IMR-90 (cell line): ENCODE measurements at places on chromosomes 7 and 10. TPM values are rescaled to one million over a fixed set of nuclear protein-coding genes. Genes with fewer than 3 reads are reported as not detected.

- no peak for DNase-seq
- no peak overlapping the region for H3K4me3 ChIP-seq
- H3K27ac ChIP-seq = no peak overlapping the region
- no peaks in the 10 kb centered on the region; the same call in 1 of the 2 replicates for H3K4me1 ChIP-seq
- peaks cover 16% of the 10 kb centered on the region for H3K36me3 ChIP-seq
- no peaks in the 10 kb centered on the region for H3K27me3 ChIP-seq
Measured at GRCh38 chr7:129903935-129904334, 48.8 kb downstream of the UBE2H start.

DNA sequence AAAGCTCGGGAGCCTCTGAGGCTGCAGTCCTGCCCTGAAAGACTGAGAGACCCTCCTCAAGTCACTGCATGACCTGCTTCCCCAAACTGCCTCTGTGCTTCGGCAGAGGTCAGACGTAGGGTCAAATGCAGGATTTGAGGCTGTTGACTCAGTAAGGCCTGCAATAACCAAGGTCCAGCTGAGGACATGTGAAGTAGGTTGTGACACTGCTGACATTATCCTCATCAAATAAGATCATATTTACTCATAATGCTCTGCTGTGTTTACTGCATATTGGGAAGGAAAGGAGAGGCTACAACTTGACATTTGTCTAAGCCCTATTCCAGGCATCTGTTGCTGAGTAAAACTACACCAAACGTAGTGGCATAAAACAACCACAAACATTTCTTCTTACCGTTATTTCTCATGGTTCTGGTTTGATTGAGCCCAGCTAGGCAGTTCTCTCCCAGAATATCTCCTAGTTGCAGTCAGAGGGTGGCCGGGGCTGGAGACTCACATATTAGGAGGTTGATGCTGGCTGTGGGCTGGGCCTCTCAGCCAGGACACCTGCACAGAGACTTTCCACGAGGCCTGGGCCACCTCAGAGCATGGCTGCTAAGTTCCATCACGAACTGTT, 122.1 kb upstream of the STK17A start:
- peaks cover 15% of the 10 kb centered on the region for H3K27me3 ChIP-seq
- H3K4me1 ChIP-seq = no peaks in the 10 kb centered on the region
- no peak for DNase-seq
- no peak overlapping the region for H3K4me3 ChIP-seq
- no peak overlapping the region for H3K27ac ChIP-seq
- no peaks in the 10 kb centered on the region for H3K36me3 ChIP-seq

DNA sequence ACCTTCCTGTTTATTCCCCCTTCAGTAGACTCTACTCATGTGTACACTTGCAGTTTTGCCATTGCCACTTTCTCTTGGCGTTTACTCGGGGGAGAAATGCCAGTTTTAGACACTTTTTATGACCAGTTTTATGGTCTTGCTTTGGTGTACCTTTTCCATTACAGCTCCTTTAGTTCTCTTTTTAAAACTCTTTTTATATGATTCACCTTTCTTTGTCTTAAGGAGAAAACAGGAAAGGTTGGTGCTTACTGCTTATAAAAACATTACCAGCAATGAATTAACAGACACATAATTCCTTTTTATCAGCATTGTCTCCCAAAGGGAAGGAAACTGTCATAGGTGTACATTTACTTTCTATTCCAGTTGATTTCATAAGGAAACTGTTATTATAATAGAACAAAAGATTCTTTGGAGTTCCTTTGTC, 11.9 kb downstream of the TSPAN13 start:
- H3K27ac ChIP-seq = no peak overlapping the region
- H3K4me3 ChIP-seq = no peak overlapping the region
- DNase-seq = no peak
- no peaks in the 10 kb centered on the region for H3K27me3 ChIP-seq
- no peaks in the 10 kb centered on the region for H3K4me1 ChIP-seq
- H3K36me3 ChIP-seq = no peaks in the 10 kb centered on the region

LEP gene
- not detected in 2 replicates for total RNA-seq

TNRC18 gene
- 4.7 and 5.3 TPM in 2 replicates for total RNA-seq

DNA sequence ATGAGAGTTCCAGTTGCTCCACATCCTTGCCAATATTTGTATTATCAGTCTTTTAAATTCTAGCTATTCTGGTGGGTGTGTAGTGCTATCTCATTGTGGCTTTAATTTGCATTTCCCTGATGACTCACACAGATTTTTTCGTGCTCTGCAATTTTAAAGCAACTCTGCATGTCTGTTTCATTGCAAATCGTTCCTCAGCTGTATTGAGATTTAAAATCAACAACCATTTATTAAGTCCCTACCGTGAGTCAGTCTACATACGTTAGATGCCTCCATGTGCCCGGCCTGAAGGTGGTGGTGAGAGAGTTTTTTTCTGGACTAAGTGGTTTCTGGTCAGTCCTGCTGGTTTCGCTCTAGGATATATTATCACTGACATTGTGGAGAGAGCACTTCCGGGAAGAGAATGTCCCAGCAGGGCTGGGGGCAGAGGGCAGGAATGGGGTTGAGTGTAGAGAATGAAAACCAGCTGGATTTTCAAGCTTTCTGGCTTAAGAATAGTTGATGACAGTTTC, 8.4 kb upstream of the HYCC1 start:
- H3K27ac ChIP-seq = peak overlapping the region; percentile 47; the same call in 1 of the 2 replicates
- H3K27me3 ChIP-seq = no peaks in the 10 kb centered on the region
- DNase-seq = peak; percentile 95
- no peak overlapping the region for H3K4me3 ChIP-seq

DNA sequence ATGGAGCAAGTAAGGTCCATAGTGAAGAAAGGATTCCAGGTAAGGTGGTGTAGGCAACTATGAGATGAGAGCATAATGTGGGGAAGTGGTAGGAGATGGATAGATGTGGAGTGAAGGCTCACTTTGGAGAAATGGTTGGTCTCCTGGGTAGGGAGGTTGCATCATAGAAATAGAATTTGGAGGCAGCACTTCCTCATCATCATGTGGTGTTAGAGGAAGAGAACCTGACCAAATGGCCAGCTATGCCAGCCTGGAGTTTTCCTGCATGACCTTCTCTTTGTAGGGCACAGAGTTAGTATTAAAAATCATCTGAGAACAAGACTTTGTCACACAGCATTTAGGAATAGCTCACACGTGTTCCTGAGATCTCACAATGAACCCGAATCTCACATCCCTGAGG, 126.7 kb upstream of the CXCL12 start:
- peaks cover 18% of the 10 kb centered on the region for H3K27me3 ChIP-seq
- H3K4me1 ChIP-seq = no peaks in the 10 kb centered on the region
- no peak overlapping the region for H3K4me3 ChIP-seq
- no peaks in the 10 kb centered on the region for H3K36me3 ChIP-seq
- DNase-seq = no peak

FAM25G gene
- not detected in 2 replicates for total RNA-seq

GRM3 gene
- not detected in 2 replicates for total RNA-seq

DNA sequence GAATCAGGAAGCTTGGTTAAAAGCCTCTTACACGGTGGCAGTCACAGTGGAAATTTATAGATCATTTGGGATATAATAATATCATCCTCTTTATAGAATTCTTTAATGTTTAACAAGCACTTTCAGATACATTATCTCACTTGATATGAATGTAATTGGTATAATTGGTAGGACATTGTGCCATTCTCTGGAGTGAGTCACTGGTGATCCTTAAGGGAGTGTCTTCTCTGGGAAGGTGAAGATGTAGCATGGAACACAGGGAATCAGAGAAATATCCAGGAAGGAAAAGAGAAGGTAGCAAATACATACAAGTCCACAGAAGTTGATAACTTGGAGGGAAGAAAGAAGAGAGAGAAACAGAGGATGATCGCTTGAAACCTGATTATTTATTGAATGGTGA, 9.8 kb downstream of the PTPRZ1 start:
- no peak for DNase-seq
- H3K27ac ChIP-seq = no peak overlapping the region
- H3K4me1 ChIP-seq = no peaks in the 10 kb centered on the region

DNA sequence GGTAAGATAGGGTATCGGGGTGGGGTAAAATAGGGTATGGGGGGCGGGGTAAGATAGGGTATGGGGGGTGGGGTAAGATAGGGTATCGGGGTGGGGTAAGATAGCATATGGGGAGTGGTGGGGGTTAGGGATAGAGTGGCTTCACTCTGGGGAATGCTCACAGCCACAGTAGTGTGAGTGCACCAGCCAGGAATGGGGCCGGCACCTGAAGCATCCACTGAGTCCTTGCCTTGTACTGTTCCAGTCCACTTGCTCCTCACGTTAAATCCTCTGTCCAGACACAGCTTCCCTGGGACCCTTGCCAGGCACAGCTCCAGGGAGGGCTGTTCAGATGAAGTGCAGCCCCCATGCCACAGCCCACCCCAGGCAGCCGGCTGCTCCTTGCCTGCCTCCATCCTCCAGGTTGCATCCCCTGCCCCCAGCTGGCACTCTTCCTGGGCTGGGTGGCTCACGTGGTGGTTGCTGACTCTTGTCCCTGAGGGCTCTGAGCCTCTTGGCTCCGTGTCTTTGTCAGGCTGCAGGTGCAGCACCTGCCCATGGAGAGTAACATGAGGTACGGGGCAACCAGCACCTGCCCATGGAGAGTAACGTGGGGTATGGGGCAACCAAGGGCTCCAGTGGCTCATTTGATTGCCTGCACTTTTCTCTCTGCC, 268.4 kb downstream of the TCERG1L start:
- H3K4me3 ChIP-seq = no peak overlapping the region
- H3K4me1 ChIP-seq = no peaks in the 10 kb centered on the region
- H3K27me3 ChIP-seq = no peaks in the 10 kb centered on the region
- H3K27ac ChIP-seq = no peak overlapping the region

DNA sequence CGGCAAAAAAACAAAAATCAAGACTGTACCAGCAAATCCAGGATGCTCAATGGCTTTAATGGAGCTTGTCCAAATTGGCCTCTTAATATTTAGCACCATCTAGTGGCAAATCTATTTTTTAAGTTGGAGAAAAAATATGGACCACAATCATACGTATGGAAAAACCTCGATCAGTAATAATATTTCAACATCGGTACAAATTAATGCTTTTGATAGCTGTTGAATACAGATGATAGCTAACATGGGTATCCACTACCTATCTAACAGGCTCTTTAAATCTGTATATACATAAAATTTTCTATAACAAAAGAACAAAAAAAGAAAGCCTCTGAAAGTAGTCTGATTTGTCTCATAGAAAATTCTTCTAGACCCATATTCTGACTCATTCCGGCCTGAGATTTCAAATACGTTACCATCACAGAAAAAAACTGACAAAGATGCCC, 29.2 kb downstream of the COA1 start:
- no peak overlapping the region for H3K4me3 ChIP-seq
- no peaks in the 10 kb centered on the region for H3K27me3 ChIP-seq
- no peak overlapping the region for H3K27ac ChIP-seq
- DNase-seq = peak; percentile 82
- peaks cover 9% of the 10 kb centered on the region for H3K4me1 ChIP-seq
- no peaks in the 10 kb centered on the region for H3K36me3 ChIP-seq

COL1A2 gene
- 1,211 and 1,351 TPM in 2 replicates for total RNA-seq

DNA sequence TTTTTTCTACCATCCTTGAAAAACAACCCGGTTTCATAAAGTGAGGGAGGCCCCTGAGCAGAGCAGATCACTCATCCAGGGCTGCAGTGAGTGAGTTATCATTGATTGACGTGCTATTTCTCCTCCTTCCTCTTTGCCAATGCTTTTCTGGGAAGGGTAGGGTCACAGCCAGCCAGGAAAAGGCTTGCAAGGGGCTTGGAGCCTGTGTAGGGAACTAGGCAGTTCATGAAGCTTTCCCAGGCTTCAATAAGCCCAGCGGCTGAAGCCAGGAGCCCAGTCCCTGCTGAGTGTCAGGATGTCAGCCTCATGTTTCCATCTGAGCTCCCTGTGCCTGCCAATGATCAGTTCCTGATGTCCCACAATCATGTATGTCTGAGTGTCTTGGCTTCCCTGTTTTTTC, 584.7 kb downstream of the GALNT17 start:
- no peaks in the 10 kb centered on the region for H3K36me3 ChIP-seq
- no peak overlapping the region for H3K4me3 ChIP-seq
- no peaks in the 10 kb centered on the region for H3K4me1 ChIP-seq
- no peak overlapping the region for H3K27ac ChIP-seq
- H3K27me3 ChIP-seq = no peaks in the 10 kb centered on the region

GRCh38 chr10:70765794-70766594, 19.2 kb downstream of the TBATA start:
- no peaks in the 10 kb centered on the region for H3K36me3 ChIP-seq
- no peak overlapping the region for H3K4me3 ChIP-seq
- H3K4me1 ChIP-seq = no peaks in the 10 kb centered on the region
- no peak for DNase-seq
- H3K27ac ChIP-seq = no peak overlapping the region

DNA sequence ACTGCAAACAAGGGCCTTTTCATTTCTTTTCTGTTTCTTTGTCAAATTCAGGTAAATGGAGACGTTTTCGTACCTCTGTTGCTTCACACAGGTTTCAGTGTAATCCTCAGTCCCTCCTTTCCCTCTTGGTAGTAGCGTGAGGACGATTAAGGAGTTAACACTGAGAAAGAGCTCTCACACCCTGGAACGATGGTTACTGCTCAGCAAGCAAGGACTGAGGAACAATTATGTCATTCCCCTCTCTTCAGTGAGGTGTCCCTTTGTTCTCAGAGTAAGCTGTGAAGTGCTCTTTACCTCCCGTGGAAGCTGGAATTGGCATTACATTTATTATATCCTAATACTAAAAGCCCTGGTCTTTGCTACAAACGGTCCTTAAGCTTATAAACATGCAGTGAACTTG, 95.9 kb downstream of the FANK1 start:
- peaks cover 37% of the 10 kb centered on the region for H3K27me3 ChIP-seq
- no peaks in the 10 kb centered on the region for H3K4me1 ChIP-seq
- H3K4me3 ChIP-seq = no peak overlapping the region
- H3K36me3 ChIP-seq = no peaks in the 10 kb centered on the region; the same call in 1 of the 2 replicates

LIPK gene
- not detected in 2 replicates for total RNA-seq

ECHDC3 gene
- total RNA-seq = 2.8 and 4.3 TPM in 2 replicates

VSTM4 gene
- total RNA-seq = 2.5 and 2.9 TPM in 2 replicates

PTF1A gene
- not detected in 2 replicates for total RNA-seq

STEAP1 gene
- total RNA-seq = 3.9 and 5.8 TPM in 2 replicates

DNA sequence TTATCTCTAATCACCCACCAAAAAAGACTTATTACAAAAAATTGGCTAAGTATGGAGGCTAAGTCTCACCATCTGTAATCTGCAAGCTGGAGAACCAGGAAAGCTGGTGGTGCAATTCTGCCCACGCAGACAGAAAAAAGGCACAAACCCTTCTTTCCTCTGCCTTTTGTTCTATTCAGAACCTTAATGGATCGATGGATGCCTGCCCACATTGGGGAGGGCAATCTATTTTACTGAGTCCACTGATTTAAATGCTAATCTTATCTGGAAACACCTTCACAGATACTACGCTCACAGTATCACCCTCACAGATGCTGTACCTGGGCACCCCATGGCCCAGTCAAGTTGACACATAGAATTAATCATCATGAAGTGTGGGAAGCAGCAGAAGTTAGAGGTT, 10.2 kb downstream of the IGFBP3 start:
- H3K4me1 ChIP-seq = no peaks in the 10 kb centered on the region
- no peaks in the 10 kb centered on the region; the same call in 1 of the 2 replicates for H3K27me3 ChIP-seq
- H3K4me3 ChIP-seq = no peak overlapping the region
- peaks cover 27% of the 10 kb centered on the region for H3K36me3 ChIP-seq
- DNase-seq = no peak
- H3K27ac ChIP-seq = no peak overlapping the region

GRCh38 chr7:112149734-112150133, 56.5 kb downstream of the DOCK4 start:
- DNase-seq = no peak
- no peaks in the 10 kb centered on the region for H3K36me3 ChIP-seq
- H3K27ac ChIP-seq = no peak overlapping the region
- no peak overlapping the region for H3K4me3 ChIP-seq

TEX47 gene
- total RNA-seq = not detected in 2 replicates
